ENCODE measurements at places on chromosomes 3 and 15.
A peak's percentile ranks its signal among the peaks of the same experiment; 100 is the strongest.

- DNase-seq: no peak
- H3K27ac ChIP-seq: peak overlapping the region; percentile 98
- no peaks in the 10 kb centered on the region for H3K27me3 ChIP-seq
These were observed 638 bp upstream of the TBC1D5 start for GRCh38 chr3:17742880-17743657.

- DNase-seq: no peak
- H3K4me1 ChIP-seq: peaks cover 42% of the 10 kb centered on the region
- H3K36me3 ChIP-seq: no peaks in the 10 kb centered on the region
- H3K27ac ChIP-seq: no peak overlapping the region
- H3K4me3 ChIP-seq: no peak overlapping the region
- no peaks in the 10 kb centered on the region for H3K27me3 ChIP-seq
These were observed 72.5 kb downstream of the WWTR1 start for GRCh38 chr3:149585401-149585726.

- H3K36me3 ChIP-seq: no peaks in the 10 kb centered on the region
- DNase-seq: no peak
- no peak overlapping the region for H3K27ac ChIP-seq
- H3K4me3 ChIP-seq: no peak overlapping the region
- H3K4me1 ChIP-seq: no peaks in the 10 kb centered on the region
- no peaks in the 10 kb centered on the region for H3K27me3 ChIP-seq
These were observed 387.8 kb downstream of the TUSC7 start for GRCh38 chr3:117097351-117097750.

DNA sequence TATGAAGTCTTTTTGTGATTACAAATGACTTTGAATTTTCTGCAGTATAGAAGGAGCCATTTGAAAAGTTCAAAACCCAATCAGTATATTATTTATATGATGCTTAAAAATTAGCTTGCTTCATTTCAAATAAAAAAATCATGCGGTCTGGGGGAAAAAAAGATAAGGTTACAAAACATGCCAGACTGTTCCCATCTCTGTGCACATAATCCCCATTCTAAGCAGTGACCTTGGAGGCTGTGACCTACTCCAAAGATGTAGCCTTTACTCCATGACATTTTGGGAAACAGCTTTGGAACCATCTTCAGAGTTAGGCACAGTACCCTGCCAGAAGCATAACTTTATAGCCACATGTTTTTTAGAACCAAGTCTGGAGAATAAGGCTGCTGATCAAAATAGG, 447.7 kb upstream of the WNT5A start:
- H3K27ac ChIP-seq: no peak overlapping the region
- no peak overlapping the region for H3K4me3 ChIP-seq
- DNase-seq: no peak
- no peaks in the 10 kb centered on the region for H3K36me3 ChIP-seq

DNA sequence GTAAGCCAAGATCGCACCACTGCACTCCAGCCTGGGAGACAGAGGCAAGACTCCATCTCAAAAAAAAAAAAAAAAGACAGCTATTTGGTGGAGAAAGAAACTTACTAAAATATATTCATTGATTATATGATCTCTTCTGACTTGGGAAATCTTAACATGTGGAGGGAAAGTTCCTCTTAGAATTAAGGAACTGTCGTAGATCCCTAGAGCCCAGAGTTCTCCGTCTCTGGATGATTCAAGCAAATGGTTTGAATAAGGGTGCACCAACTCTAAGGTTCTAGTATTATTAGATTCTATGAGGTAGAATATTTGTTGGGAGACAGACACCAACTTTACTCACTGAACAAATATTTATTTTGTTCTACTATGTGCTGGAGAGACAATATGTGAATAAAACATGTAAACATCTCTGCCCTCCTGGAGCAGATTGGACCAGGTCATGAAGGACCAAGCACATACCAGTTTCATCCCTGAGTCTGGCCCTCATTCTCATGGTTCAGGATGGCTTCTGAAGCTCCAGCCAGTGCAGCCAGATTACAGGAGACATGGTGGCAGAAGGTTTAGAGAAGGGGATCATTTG, 129.7 kb downstream of the MITF start:
- DNase-seq: no peak
- H3K27me3 ChIP-seq: no peaks in the 10 kb centered on the region
- H3K27ac ChIP-seq: no peak overlapping the region
- no peak overlapping the region for H3K4me3 ChIP-seq

- no peaks in the 10 kb centered on the region for H3K4me1 ChIP-seq
- no peak overlapping the region for H3K27ac ChIP-seq
- H3K4me3 ChIP-seq: no peak overlapping the region
- no peak for DNase-seq
- no peaks in the 10 kb centered on the region for H3K27me3 ChIP-seq
These were observed 107.0 kb downstream of the SHOX2 start for GRCh38 chr3:157999246-157999645.

DNA sequence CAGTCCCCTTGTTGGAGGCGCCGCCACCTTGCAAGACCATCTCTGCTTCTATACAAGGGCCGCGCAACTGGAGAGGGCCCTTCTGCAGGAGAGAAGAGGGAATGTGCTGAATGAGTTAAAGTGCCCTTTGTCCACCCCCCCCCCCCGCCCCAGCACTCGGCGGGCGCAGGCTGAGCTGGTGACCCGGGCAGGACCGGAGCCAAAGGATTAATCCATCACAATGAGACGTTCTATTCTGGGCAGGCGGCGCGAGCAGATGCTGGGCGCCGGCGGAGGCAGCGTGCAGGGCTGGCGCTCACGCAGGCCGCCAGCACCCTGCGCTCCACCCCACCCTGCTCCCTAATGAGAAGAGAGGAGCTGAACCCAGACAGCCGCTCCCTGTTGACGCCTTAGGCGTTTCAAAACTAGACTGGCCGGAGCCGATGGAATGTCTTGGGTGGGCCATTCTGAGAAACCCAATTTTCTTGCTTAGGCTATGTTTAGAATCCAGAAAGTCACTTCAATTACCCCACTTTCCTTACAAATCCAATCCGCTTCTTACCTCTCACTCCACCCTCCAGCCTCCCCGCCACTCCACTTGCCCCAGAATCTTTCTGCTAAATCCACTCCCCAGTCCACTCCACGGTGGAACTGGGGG, 32.9 kb downstream of the GJD2 start:
- peak overlapping the region; percentile 34 for H3K4me3 ChIP-seq
- H3K36me3 ChIP-seq: no peaks in the 10 kb centered on the region
- peaks cover 71% of the 10 kb centered on the region for H3K4me1 ChIP-seq

DNA sequence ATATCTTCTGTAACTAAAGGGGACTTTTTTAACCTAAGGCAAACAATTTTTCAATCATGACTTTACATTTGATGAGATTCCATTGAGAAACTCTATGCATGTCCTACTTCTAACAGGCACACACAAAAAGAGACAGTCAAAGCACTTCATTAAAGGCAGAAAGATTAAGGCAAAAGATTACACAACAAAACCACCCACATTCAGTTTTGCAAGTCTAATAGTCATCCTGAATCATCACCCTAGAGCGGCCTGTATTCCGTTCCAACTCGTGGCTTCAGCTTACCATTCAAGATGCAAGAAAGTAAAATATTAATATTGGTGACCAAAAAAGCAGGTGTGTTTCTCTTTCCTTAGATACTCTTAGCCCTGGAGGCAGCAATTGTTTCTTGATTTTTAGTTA, 205.9 kb downstream of the P3H2 start:
- H3K4me3 ChIP-seq: no peak overlapping the region
- H3K36me3 ChIP-seq: no peaks in the 10 kb centered on the region
- no peak overlapping the region for H3K27ac ChIP-seq
- no peaks in the 10 kb centered on the region for H3K4me1 ChIP-seq
- H3K27me3 ChIP-seq: no peaks in the 10 kb centered on the region

GRCh38 chr3:63042833-63043232, 167.6 kb upstream of the CADPS start:
- no peaks in the 10 kb centered on the region for H3K36me3 ChIP-seq
- no peak overlapping the region for H3K27ac ChIP-seq
- no peaks in the 10 kb centered on the region for H3K4me1 ChIP-seq
- H3K4me3 ChIP-seq: no peak overlapping the region
- no peak for DNase-seq

DNA sequence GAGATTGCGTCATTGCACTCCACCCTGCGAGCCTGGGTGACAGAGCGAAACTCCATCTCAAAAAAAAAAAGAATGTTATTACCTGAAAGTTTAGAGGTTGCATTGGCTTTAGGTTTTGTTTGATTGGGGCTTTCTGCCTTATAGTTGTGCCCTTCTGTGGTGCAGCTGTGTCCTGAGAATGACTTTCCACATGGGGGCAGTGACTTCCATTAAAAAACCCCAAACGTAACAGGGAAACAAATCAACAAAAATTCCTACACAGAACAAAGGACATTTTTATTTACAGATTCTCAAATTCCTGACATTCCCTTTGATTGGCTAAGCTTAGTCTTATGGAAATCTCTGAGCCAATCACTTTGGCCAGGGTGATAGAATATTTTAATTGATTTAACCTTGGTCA, 154.1 kb upstream of the GPR149 start:
- H3K4me3 ChIP-seq: no peak overlapping the region
- H3K27me3 ChIP-seq: no peaks in the 10 kb centered on the region
- DNase-seq: no peak

DNA sequence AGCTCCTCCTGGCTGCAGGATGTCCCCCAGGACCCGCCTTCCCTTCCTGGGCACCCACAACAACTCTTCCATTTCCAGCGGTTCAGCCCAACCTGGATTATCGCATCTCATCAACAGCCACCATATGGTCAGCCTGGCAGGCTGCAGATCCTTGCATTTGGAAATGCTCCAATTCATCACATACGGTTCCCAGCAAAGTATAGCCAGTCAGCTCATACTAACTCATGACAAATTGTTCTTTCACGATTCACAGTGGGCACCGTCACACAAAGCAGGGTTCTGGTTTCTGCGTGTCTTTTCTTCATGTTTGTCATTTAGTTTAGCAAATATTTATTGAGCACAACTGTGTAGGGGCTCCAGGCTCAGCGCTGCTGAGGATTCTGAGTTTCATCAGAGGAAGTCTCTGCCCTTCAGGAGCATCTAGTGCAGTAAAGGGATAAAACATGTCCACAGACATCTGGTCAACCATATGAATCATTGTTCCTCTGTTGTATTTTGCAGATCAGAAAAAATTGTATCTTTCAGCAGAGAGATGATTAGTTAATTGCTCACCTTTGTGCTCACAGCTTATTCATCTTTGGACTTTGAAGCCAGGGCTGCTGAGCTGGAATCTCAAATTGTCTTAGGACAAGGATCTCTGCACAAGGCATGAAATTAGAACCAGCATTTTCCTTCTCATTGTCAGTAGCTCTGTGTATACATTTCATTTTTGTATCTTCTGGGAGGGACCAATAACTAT, 125.1 kb downstream of the GABRG3 start:
- H3K27ac ChIP-seq: no peak overlapping the region
- no peaks in the 10 kb centered on the region for H3K4me1 ChIP-seq
- DNase-seq: no peak

DNA sequence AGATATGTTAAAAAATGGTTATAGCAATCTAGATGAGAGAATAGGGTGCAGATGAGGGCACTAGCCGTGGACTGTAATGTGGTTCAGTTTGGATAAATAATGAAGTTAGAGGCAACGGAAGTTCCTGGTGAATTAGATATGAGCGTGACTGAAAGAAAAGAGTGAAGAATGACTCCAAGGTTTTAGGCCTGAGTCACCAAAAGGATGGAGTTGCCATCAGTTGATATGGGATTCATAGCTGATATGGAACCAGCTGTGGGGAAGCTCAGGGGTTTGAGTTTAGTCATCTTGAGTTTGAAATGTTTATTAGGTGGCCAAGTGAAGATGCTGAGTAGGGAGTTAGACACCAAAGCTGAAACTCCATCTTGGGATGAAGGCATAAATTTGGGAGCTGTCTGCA, 66.2 kb downstream of the SSR3 start:
- no peak for DNase-seq
- H3K27me3 ChIP-seq: no peaks in the 10 kb centered on the region
- no peak overlapping the region for H3K4me3 ChIP-seq
- H3K4me1 ChIP-seq: peaks cover 3% of the 10 kb centered on the region
- no peak overlapping the region for H3K27ac ChIP-seq

GRCh38 chr15:80375968-80376891, 28.0 kb upstream of the ARNT2 start:
- no peaks in the 10 kb centered on the region for H3K4me1 ChIP-seq
- DNase-seq: no peak
- no peaks in the 10 kb centered on the region for H3K36me3 ChIP-seq
- no peak overlapping the region for H3K27ac ChIP-seq
- H3K4me3 ChIP-seq: no peak overlapping the region

- H3K4me1 ChIP-seq: no peaks in the 10 kb centered on the region
- H3K36me3 ChIP-seq: peaks cover 33% of the 10 kb centered on the region
- no peak for DNase-seq
- no peak overlapping the region for H3K27ac ChIP-seq
- H3K4me3 ChIP-seq: no peak overlapping the region
These were observed 77.8 kb downstream of the GHSR start for GRCh38 chr3:172370419-172370818.

DNA sequence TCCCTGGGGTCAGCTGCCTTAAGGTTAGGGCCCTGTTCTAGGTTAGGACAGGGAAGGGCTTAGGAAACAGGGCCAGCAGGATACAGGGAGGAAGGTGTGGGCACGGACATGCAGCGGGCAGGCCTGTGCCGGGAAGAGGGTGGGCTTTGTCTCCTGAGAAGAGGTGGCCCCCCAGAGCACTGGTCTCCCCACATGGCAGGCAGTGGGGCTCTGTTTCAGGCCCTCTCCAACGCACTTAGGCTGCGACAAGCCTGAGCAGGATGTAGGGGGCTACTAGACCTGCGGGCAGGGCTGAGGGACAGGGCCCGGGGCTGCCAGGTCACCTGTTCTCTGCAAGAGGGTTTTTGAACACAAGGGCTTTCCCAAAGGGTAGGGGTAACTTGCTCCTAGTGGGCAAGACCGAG, 33.5 kb downstream of the KLF13 start:
- H3K36me3 ChIP-seq: no peaks in the 10 kb centered on the region
- H3K27me3 ChIP-seq: no peaks in the 10 kb centered on the region
- DNase-seq: no peak
- H3K4me1 ChIP-seq: no peaks in the 10 kb centered on the region

- peaks cover 10% of the 10 kb centered on the region for H3K4me1 ChIP-seq
- H3K4me3 ChIP-seq: no peak overlapping the region
- no peaks in the 10 kb centered on the region for H3K36me3 ChIP-seq
These were observed 5.2 kb downstream of the POC1A start for GRCh38 chr3:52149021-52149420.

GRCh38 chr3:154102225-154102624, 19.0 kb upstream of the ARHGEF26 start:
- no peak overlapping the region for H3K27ac ChIP-seq
- H3K27me3 ChIP-seq: no peaks in the 10 kb centered on the region
- H3K4me3 ChIP-seq: no peak overlapping the region
- peaks cover 4% of the 10 kb centered on the region for H3K4me1 ChIP-seq

- H3K27me3 ChIP-seq: no peaks in the 10 kb centered on the region
- H3K36me3 ChIP-seq: no peaks in the 10 kb centered on the region
These were observed 844.7 kb downstream of the DIPK2A start for GRCh38 chr3:144816323-144816722.

- no peak overlapping the region for H3K4me3 ChIP-seq
- no peak for DNase-seq
- H3K27me3 ChIP-seq: no peaks in the 10 kb centered on the region
- H3K4me1 ChIP-seq: no peaks in the 10 kb centered on the region
- no peaks in the 10 kb centered on the region for H3K36me3 ChIP-seq
- no peak overlapping the region for H3K27ac ChIP-seq
These were observed 68.1 kb upstream of the LPP start for GRCh38 chr3:188085584-188086560.
